ENCODE measurements at places on chromosomes 12 and 14.

GRCh38 chr14:66641861-66642635 is 134.1 kb downstream of the GPHN start:
- DNase-seq = no peak

GRCh38 chr12:24066865-24067264 is 117.4 kb upstream of the SOX5 start:
- DNase-seq = peak; percentile 77

GRCh38 chr14:68951035-68951797 is 27.9 kb downstream of the ACTN1 start:
- DNase-seq = peak; percentile 95

DNA sequence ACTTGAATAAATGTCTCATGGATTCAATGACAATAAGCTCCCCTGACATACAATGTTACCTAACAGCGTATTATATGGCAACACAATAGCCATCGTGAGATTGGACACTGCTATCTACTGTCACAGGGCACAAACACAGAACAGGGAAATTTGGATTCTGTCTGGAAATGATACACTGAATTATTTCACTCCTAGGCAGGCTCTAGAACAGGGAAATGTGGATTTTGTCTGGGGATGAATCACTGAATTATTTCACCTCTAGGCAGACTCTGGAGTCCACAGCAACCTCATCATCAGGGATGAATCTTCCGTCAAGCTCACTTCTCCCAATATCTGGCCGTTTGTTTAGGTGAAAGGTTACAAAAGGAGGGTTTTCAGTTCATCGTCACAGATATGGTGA is 288.8 kb downstream of the TMEM132D start:
- DNase-seq = peak; percentile 67

DNA sequence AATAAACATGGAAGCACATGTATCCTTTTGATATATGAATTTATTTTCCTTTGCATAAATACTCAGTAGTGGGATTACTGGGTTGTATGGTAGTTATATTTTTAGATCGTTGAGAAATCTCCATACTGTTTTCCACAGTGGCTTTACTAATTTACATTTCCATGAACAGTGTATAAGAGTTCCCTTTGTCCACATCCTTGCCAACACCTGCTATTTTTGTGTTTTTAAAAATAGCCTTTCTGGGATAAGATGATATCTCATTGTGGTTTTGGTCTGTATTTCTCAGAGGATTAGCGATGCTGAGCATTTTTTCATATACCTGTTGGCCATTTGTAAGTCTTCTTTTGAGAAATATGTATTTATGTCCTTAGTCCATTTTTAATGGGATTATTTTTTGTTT is 329.2 kb upstream of the KITLG start:
- DNase-seq = no peak

DNA sequence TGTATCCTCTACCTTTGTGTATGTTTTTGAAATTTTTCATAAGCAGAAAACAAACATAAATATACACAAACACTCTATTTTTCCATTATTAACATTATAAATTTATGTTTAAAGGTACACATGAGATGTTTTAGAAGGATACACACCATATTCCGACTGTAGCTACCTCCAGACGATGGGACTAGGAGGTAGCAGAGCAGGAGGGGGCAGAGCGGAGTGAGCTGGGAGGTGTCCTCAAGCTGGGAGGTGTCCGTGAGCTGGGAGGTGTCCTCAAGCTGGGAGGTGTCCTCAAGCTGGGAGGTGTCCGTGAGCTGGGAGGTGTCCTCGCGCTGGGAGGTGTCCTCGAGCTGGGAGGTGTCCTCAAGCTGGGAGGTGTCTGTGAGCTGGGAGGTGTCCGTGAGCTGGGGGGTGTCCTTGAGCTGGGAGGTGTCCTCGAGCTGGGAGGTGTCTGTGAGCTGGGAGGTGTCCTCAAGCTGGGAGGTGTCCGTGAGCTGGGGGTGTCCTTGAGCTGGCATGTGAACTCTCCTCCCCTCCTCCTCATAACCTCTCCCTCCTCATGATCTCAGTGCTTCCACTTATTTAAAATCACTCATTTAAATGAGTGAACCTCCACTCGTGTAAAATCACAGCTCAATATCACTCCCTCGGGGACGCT is 346.9 kb upstream of the SFSWAP start:
- DNase-seq = no peak

GRCh38 chr14:58954901-58955861 is 233.3 kb upstream of the DAAM1 start:
- peak; percentile 27 for DNase-seq

DNA sequence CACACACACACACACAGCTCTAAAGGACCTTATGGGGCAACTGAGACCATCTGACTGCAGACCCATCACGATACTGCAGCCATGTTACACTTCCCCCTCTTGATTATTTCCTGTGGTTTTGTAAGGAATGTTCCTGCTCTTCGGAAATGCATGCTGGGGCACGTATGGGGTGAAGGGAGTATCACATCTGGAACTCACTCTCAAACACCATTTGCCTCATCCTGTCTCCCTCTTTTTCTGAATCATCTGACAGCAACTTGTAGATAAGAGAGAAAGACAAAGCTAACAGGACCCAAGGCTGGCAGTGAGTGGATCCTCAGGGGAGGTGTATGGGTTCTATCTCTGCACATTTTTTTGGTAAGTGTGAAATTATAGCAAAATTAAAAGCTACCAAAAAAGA is 50.3 kb downstream of the RIMBP2 start:
- DNase-seq = no peak

GRCh38 chr12:111274777-111275176 is 94.1 kb downstream of the PHETA1 start:
- no peak for DNase-seq

DNA sequence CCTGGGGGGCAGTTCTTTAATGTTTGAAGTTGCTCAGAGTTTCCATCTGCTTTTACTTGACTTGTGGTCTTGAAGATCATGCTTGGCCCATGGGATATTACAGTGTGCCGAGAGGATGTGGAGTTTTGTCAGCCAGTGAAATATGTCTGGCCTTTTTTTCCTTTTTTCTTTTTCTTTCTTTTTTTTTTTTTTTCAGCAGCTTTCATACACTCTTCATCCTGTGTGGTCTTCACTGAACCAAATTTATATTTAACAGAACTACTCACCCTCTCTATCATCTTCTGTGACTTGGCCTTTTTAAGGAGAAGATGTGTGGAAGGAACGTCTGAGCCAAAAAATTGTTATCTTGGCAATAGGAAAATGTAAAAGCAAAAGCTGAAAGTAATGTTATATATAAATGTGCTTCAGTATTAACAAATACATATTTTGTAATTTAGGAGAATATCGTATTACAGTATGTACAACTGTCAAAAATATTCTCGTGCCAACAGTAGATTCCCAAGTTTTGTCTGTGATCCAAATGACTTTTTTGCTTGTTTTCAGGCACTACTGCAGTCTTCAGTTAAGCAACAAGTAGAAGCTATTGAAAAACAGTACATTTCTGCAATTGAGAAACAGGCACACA is 200.6 kb downstream of the CCDC91 start:
- peak; percentile 32 for DNase-seq

GRCh38 chr12:101968770-101969169 is 91.4 kb downstream of the DRAM1 start:
- DNase-seq = no peak

GRCh38 chr12:33605757-33606156 is 166.1 kb upstream of the SYT10 start:
- no peak for DNase-seq

GRCh38 chr12:122721057-122721545 is 4.5 kb upstream of the HCAR3 start:
- DNase-seq = peak; percentile 69

DNA sequence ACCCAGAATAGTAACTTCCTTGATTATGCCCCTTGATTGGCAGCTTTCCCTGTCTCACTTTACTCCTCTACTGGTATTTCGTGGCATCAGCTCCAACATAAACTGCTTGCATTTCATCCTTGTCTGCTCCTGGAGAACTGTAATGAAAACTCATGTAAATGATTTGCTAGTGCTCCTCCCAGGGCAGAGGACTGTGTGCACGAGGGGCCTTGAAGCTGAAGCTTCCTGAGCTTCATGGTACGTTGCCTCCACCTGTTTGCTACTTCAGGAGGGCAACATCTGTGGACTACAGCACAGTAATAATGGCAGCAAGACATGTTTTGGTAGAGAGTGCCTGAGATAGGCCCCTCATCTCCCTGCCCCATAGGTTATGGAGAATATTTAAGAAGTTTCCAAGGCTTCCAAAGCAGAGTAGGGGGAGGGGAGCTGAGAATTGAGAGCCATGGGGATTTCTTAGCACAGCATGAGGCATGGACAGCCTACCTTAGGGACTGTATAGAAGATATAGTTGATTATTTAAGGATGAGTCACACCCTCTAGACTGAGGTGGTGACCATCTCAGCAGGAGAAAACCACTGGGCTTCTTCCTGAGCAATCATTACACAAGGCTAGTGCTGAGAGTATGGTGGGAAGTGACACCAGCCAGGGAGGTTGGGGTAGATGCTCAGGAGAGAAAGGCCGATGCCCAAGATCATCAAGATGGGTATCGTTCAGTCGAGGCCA is 29.5 kb downstream of the CCDC198 start:
- DNase-seq = no peak

GRCh38 chr14:38866461-38866860 is 236.6 kb downstream of the SEC23A start:
- no peak for DNase-seq

GRCh38 chr12:29960122-29960521 is 176.4 kb upstream of the TMTC1 start:
- DNase-seq = no peak

DNA sequence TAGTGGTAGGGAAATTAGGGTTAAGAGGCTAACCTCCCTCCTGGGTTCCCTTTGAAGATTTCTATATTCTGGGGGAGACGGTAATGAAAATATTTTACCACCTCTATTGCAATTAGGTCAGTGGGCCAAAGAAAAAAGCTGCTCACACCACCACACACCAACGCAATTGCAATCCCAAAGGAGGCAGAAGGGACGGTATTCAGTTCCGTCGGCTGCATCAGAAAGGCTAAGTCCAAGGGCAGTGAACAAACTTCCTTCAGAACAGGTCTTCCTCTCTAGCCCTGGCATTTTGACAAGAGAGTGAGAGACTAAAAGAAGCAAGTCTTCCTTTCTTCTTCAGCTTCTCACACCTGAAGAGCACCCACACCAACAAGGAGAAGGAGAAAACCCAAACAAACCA is 51.2 kb downstream of the OTX2 start:
- no peak for DNase-seq

- peak; percentile 36 for DNase-seq
Observed at GRCh38 chr12:80241576-80242273, 142.4 kb downstream of the OTOGL start.

DNA sequence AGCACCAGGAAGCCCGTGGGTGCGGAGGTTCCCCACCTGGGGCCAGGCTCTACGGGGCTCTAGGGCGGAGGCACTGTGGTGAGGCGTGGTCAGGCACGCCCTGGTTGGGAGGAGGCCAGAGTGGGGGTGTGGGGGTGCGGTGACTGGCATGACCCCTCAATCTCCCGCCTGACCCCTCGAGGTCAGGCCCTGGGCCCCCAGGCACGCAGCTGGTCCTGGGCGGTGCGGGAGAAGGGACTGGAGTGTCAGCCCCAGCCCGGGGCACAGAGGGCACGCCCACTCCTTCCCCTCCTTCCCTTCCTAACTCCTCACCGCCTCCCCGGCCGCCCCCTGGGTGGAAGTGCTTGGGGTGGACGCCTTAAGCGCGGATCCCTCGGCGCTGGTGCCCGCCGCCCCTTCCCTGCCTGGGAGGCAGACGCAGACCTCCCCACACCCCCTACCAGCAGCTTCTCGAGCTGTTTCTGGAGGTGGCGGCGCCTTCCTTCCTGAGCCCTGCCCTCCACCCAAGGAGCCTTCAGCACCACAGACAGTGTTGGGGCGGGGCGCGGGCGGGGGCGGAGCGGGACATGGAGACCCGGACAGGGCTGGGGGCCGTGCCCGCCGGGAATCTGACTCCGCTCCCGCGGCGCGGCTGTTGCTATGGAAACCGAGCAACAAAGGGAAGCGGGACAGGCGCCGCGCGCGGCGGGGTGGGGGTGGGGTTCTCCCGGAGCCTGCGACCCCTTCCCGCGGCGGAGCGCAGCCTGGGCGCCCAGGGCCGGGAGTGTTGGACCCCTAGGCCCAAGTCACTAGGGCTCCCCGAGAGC is 741 bp upstream of the CRIP2 start:
- DNase-seq = peak; percentile 87
